Cardiac muscle cell (in vitro differentiated cells and primary cell): ENCODE measurements at places on chromosomes 6 and 20. TPM values are rescaled to one million over a fixed set of nuclear protein-coding genes. Genes with fewer than 3 reads are reported as not detected.

GRCh38 chr6:148888856-148889255 lies 142.0 kb downstream of the UST start:
- no peaks in the 10 kb centered on the region for H3K36me3 ChIP-seq
- no peaks in the 10 kb centered on the region for H3K27me3 ChIP-seq
- no peaks in the 10 kb centered on the region for H3K4me1 ChIP-seq
- no peak overlapping the region for H3K4me3 ChIP-seq
- peak; percentile 42 for DNase-seq

DNA sequence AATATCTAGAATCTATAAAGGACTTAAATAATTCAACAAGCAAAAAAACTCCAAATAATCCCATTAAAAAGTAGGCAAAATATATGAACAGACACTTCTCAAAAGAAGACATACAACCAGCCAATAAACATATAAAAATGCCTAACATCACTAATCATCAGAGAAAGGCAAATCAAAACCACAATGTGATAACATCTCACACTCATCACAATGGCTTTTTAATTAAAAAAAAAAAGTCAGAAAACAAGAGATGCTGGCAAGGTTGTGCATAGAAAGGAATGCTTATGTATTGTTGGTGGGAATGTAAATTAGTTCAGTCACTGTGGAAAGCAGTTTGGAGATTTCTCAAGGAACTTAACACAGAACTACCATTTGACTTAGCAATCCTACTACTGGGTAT lies 979.6 kb upstream of the MAP3K7 start:
- no peaks in the 10 kb centered on the region for H3K27me3 ChIP-seq
- H3K4me3 ChIP-seq, result no peak overlapping the region
- no peaks in the 10 kb centered on the region for H3K4me1 ChIP-seq
- no peak overlapping the region for H3K27ac ChIP-seq

- no peaks in the 10 kb centered on the region for H3K4me1 ChIP-seq
- no peak for DNase-seq
- no peak overlapping the region for H3K27ac ChIP-seq
- H3K27me3 ChIP-seq, result no peaks in the 10 kb centered on the region
- H3K36me3 ChIP-seq, result no peaks in the 10 kb centered on the region
Observed at GRCh38 chr6:158174024-158174423, 5.9 kb downstream of the GTF2H5 start.

GRCh38 chr6:84077645-84078044 lies 44.1 kb downstream of the MRAP2 start:
- DNase-seq, result no peak
- no peak overlapping the region for H3K27ac ChIP-seq
- no peak overlapping the region for H3K4me3 ChIP-seq
- H3K27me3 ChIP-seq, result no peaks in the 10 kb centered on the region

DNA sequence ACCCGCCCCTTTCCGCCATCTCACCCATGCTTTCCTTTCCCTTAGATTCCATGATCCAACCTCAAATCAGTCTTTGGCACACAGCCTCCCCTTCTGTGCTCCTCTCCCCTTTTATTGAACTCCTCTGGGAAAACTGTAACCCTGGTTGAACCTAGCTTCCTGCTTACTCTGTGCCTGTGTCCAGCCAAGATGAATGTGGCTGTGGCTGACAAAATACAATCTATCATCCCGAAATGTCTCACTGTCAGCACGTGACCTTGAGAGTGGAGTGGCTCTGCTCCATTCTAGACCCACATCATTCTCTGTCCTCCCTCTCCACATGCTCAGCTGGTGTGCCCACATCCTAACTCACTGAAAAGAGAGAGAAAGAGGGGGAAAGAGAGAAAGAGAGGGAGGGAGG lies 11.0 kb downstream of the NCR2 start:
- H3K36me3 ChIP-seq, result no peaks in the 10 kb centered on the region
- no peak overlapping the region for H3K27ac ChIP-seq
- H3K4me1 ChIP-seq, result no peaks in the 10 kb centered on the region
- H3K27me3 ChIP-seq, result peaks cover 18% of the 10 kb centered on the region

- no peak for DNase-seq
- peaks cover 7% of the 10 kb centered on the region for H3K36me3 ChIP-seq
- peaks cover 6% of the 10 kb centered on the region for H3K4me1 ChIP-seq
- H3K4me3 ChIP-seq, result no peak overlapping the region
Observed at GRCh38 chr6:167820681-167821080, 6.0 kb upstream of the AFDN start.

DNA sequence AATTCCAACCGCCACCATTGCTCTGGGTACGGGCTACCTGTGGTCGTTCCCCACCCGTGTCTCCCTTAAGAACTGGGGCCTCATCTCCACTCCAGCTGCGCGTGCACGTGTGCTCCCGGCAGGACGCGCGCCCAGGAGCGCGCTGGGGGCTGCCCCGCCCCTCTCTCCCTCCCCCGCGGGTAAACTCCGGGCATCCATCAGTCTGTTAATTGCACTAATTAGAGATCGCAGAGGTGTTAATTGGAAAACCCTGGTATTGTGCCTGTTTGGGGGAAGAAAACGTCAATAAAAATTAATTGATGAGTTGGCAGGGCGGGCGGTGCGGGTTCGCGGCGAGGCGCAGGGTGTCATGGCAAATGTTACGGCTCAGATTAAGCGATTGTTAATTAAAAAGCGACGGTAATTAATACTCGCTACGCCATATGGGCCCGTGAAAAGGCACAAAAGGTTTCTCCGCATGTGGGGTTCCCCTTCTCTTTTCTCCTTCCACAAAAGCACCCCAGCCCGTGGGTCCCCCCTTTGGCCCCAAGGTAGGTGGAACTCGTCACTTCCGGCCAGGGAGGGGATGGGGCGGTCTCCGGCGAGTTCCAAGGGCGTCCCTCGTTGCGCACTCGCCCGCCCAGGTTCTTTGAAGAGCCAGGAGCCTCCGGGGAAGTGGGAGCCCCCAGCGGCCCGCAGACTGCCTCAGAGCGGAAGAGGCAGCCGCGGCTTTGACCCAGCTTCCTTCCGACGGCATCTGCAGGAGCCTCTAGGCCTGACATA lies 14.4 kb downstream of the FOXP4 start:
- H3K27ac ChIP-seq, result no peak overlapping the region
- H3K36me3 ChIP-seq, result peaks cover under 1% of the 10 kb centered on the region
- peaks cover 24% of the 10 kb centered on the region for H3K4me1 ChIP-seq
- DNase-seq, result peak; percentile 44
- peak overlapping the region; percentile 29 for H3K4me3 ChIP-seq

- no peak for DNase-seq
- H3K27ac ChIP-seq, result no peak overlapping the region
- no peaks in the 10 kb centered on the region for H3K4me1 ChIP-seq
- no peak overlapping the region for H3K4me3 ChIP-seq
Observed at GRCh38 chr20:63326314-63327230, 33.6 kb downstream of the COL20A1 start.

GRCh38 chr6:26028746-26029569 lies 58.3 kb upstream of the HFE start:
- H3K27ac ChIP-seq, result peak overlapping the region; percentile 86
- no peak for DNase-seq
- H3K27me3 ChIP-seq, result no peaks in the 10 kb centered on the region
- no peak overlapping the region for H3K4me3 ChIP-seq
- H3K4me1 ChIP-seq, result peaks cover 23% of the 10 kb centered on the region
- no peaks in the 10 kb centered on the region for H3K36me3 ChIP-seq

Gene APOM
- 2.3 and 2.5 TPM in 2 replicates for total RNA-seq

Gene HCK
- not detected in 2 replicates for total RNA-seq

Gene HTR1B
- total RNA-seq, result 2.2 and 6.4 TPM in 2 replicates
